ENCODE measurements at places on chromosomes 3 and 15.

DNA sequence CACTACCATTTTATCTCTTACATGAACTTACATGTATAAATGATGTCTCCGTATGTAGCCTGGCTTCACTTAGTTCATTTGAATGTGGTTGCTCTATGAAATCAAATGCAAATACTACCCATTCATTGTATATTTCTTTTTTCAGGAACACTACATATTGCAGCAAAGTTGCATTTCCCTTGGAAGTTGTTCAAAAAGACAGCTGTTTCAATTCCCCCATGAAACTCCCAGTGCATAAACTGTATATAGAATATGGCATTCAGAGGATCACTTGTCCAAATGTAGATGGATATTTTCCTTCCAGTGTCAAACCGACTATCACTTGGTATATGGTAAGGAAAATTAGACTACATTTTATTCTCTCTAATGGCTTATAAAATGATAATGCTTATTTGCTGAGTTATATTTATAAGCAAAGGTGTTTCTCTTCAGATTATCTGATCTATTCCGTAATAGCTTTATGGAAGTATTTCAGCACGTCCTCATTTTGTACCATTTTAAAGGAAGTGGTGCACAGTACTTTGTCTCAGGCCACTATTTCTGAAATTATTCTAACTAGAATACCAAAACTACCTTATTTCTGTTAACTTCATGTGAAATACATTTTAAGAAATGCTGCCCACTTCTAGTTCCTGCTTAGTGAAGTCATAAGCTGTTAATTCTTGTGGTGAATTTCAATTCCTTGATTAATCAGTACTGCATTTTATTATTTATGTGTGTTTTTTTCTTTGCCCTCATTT, 95.1 kb downstream of the IL1RAP start:
- no peak for DNase-seq

GRCh38 chr3:79018671-79019136, 749.1 kb downstream of the ROBO1 start:
- DNase-seq, result peak; percentile 5

- DNase-seq, result no peak
These were observed 14.1 kb upstream of the STAB1 start for GRCh38 chr3:52480768-52481715.

GRCh38 chr15:45221967-45222366, 30.1 kb upstream of the SLC28A2 start:
- DNase-seq, result no peak

GRCh38 chr15:87940768-87941167, 315.8 kb downstream of the NTRK3 start:
- DNase-seq, result no peak

DNA sequence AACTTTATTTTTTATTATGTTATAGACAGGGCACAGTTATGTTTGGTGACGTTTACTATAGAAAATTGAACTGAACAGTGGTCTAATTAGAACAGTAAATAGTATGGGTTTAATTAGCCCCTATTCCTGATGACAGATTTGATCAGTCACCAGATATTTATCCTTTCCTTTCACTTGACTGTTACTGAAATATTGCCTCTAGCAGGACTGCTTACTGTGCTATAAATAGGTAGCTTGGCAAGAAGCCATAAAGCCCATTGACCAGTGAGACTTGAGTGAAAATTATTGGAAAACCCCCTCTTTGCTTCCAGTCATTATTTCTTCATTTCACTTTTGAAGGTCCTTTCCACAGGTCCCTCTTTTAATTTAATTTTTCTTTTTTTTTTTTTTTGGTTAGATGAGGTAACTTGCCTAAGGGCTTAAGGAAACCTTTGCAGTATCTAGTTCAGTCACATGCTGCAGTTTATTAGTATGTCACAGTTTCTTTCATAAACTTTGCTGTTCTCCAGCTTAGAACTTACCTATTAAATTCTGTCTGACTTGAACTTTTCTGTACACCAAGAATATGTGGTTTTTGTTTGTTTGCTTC, 115.6 kb downstream of the ADAMTSL3 start:
- DNase-seq, result no peak

DNA sequence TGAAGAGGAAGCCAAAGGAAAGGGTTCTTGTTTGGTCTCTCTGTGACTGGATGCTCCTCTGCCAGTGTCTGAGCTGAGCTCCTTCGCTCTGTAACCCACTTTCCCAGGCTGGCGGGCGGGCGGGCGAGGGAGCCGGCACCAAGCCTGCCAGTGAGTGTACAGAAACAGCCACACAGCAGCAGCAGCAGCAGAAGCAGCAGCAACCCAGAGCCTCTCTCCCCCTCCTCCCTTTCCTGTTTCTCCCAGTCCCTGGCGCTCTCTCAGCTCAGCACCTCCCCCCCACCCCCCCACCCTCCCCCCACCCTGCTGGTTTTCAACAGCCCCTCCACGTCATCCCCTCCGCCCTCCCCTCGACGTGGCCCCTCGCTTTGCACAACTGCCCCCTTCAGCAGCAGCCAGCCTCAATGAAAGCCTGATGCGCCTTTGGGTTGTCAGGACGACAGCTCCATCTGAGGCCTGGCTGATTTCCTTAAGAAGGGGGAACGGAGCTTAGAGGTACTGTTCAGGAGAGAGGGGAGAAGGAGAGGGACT, at the start of gene LSAMP:
LSAMP (minus strand) TSS at position 177 of the 531 bp plus-strand sequence.
- DNase-seq, result no peak

GRCh38 chr3:126663257-126663656, 8.3 kb upstream of the TXNRD3 start:
- no peak for DNase-seq

DNA sequence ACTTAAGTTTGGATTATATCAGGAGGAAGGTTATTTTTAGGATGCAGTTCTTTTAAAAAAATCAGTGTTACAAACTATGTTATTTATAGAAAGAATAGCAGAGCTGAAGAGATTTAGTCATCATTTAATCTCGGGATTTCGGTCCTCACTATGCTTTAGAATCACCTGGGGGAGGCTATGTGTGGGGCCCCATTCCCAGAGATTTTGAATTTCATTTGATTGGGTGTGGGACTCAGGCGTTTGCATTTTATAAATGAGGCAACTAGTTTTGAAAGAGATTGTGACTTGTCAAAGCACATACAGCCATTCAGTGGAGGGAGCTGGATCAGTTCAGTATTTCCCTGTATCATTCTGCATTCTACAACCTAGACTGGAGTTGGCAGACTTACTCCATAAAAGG, 36.8 kb downstream of the TFG start:
- no peak for DNase-seq

- DNase-seq, result no peak
These were observed 146.0 kb downstream of the CHST2 start for GRCh38 chr3:143265501-143266070.

- DNase-seq, result no peak
These were observed 7.8 kb downstream of the FAM240A start for GRCh38 chr3:46619845-46620778.

DNA sequence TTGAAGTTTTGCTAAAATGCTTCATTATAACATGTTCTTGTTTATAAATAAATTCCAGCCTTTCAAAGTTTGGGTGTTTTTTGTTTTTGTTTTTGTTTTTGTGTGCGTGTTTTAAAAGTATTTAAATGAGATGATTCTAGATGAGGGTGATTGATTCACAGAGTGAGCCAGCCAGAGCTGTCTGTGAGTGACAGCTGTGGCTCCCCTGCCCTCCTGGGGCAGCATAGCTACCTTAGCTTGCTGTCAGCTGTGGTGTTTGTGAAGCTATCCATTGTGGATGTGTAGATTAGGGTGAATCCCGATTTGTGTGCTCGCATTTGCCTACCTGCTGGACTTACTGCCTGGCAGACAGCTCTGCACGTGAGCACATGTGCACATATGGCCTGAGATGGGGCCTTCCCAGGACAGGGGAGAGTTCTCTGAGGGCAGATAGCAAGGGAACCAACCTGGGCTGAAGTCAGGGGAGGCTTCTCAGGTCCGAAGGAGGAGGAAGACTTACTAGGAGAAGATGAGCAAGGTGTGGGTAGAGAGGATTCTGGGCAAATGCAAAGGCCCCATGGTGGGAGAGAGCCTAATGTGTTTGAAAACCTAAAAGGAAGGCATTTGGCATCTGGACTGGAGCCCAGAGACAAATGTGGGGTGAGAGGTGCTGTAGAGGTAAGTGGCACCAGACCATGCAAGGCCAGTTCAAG, 124.2 kb downstream of the EEFSEC start:
- no peak for DNase-seq

DNA sequence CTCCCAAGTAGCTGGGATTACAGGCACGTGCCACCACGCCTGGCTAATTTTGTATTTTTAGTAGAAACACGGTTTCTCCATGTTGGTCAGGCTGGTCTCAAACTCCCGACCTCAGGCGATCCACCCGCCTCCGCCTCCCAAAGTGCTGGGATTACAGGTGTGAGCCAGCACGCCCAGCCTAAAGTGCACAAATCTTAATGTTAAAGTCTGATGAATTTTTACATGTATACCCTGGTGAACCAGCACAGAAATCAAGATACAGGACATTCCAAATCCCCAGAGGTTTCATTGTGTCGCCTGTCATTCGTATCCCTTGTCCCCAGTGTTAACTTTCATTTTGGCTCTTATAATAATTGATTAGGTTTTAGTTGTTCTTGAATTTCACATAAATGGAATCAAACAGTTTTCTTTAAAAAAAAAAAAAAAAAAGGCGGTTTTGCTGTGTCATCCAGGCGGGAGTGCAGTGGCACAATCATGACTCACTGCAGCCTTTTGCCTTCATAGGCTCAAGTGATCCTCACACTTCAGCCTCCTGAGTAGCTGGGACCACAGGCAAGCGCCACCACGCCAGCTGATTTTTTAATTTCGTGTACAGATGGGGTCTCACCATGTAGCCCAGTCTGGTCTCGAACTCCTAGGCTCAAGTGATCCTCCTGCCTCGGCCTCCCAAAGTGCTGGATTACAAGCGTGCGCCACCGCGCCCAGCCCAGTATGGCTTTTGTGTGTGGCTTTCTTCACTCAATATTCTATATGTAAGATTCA, 1.5 kb upstream of the TM4SF19 start:
- peak; percentile 15 for DNase-seq

DNA sequence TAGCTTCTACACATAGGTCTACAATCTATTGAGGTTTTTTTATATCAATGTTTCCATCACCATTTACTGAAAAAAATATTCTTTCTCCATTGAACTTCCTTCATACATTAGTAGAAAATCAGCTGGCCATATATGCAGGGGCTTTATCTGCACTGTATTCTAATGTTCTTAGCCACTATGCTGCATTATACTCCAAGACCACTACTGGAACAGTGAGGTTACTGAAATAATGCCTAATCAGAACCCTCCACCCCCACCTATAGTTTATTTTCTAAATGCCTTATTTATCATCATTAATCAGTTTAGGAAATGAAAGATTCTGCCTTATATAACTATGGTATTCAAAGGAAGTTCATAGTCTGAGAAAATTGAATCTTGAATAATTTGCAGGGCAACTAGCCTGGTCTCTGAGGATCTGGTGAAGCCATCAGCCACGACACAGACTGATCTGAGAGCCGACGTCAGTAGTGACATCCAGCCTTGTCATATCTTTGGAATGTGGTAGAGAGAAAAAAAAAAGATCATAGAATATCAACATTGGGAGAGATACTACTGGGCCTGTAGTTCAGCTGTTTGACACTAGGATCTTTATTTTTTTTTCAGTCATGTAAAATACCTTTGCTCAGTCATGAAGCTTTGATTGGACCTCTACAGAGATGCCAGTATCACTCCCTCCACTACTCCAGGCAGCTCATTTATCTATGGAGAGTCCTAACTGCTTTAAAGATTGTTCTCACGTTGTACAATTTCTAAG, 66.6 kb downstream of the P3H2 start:
- DNase-seq, result no peak

- no peak for DNase-seq
These were observed 33.3 kb upstream of the FLNB start for GRCh38 chr3:57974796-57975388.

- DNase-seq, result no peak
These were observed 53.5 kb upstream of the ADAMTS9 start for GRCh38 chr3:64741341-64741740.

- DNase-seq, result no peak
These were observed 159.4 kb upstream of the FEZF2 start for GRCh38 chr3:62532796-62533195.

GRCh38 chr15:72110355-72110754, 7.6 kb downstream of the MYO9A start:
- no peak for DNase-seq

GRCh38 chr15:89802231-89802928, 12.3 kb downstream of the ANPEP start:
- DNase-seq, result no peak

- DNase-seq, result no peak
These were observed 35.9 kb downstream of the CCK start for GRCh38 chr3:42229942-42230688.

DNA sequence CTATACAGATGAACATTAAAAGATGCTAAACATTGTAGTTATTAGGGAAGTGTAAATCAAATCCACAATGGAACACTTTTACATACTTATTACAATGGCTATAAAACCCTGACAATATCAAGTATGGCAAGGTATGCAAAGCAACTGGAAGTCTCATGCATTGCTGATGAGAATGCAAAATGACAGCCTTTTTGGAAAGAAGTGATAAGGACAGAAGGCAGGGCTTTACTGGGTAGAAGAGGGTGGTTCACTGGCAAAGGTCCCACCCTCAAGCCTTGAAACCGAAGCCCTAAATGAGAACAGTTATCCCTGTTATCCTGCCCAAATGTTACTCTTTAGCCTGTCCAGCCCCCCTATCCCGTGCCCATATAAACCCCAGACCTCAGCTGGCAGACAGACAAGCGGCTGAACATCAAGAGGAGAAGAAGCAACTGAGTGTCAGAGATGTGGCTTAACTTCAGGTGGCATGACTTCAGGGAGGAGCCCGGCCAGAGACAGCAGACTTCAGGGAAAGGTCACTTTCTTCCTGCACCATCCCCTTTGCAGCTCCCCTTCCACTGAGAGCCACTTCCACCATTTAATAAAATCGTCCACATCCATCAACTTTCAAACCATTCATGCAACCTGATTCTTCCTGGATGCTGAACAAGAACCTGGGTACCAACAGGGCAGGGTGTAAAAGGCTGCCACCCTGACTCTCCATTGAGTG, 732 bp upstream of the GCSAM start:
- no peak for DNase-seq

DNA sequence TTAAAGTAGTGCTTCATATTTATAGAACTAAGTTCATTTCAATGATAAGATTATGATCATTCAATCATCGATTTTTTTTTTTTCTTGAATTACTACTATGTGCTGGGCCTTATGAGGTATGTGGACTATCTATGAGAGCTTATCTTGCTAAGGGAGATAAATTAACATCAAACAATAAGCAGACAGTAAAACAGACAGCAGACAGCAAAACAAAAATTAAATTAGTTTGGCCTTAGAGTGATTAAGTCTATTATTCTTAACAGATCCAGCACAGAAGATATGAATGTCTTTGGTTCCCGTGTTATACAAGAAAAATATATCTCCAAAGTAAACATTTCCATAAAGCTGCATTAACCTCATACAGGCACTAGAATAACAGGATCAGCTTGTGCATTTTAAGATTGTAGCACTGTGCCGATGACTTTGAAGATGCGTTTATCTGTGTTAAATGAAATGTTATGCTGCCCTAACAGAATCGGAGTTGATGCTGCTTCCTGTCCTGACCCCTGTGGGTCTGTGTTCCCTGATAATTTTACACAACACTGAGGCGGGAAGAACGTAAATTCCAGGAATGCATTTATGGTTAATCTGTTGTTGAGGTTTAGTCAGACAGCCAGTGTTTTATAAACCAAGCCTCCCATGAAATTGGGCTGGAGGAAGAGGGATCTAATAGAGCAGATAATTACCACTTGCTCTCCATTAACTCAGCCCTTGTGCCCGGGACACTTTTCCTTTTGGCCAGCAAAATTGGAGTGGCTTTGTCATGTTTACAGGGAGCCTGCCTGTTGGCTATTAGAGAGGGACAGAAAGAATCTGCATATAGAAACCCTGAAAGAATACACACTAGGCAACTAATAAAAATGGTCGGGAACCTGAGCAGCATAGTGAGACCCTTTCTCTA, 80.8 kb downstream of the GHSR start:
- DNase-seq, result no peak
